ENCODE measurements at places on chromosomes 1 and 21.
A peak's percentile ranks its signal among the peaks of the same experiment; 100 is the strongest.

DNA sequence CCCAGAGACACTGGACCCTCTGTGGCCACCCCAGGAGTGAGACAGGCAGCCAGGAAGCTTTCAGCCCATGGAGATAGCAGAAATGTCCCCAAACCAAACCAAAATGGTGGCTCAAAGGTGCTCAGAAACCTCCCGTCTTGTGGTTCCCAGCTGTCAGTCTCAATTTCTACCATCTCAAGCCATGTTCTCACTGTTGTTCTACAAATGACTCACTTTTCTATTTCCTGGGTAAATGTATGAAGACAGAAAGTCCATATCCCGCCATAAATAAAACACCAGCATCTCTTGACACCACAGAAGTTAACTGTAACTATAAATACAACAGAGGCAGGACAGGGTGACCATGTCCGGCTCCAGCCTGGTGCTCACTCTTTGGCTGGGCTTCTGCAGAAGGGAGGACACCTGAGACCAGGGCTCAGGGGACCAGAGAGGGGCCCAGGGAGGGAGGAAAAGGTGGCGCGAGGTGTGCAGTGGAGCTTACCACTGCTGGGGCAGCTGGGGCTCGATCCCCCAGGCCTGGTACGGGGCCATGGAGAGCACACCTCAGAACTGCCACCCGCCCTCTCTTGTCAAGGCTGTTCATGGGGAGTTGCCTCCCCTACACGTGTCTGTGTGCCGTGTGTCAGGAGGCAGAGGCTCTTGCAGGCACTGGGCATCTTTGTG is 43.6 kb downstream of the EPHB2 start:
- DNase-seq: no peak

DNA sequence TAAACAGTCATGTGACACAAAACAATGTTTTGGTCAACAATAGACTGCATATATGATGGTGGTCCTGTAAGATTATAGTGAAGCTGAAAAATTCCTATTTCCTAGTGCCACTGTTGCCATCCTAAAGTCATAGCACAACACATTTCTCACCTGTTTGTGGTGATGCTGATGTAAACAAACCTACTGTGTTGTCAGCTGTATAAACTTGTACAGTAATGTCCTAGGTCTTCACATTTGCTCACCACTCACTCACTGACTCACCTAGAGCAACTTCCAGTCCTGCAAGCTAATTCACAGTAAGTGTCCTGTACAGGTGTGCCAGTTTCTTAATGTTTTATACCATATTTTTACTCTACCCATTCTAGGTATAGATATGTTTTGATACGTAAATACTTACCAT is 326.1 kb upstream of the USP24 start:
- DNase-seq: no peak

GRCh38 chr1:194369060-194369459 is 1182.6 kb upstream of the B3GALT2 start:
- DNase-seq: no peak

DNA sequence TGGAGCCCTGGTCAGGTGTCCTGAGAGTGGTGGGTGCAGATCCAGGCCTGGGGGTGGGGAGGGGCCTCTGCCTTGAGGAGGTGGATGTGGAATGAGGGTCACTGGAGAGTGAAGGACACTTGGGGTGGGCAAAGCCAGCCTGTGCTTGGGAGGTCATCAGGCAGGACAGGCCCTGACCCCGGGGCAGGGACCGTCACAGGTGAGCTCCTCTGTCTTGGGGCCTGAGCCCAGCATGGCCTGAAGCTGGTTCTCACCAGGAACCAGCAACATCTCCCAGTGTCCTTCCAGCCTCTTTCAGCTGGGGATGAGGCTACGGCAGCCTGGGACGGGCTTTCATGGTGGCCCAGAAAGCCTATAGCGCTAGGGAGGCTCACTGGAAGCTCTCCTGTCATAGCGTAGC is 831 bp upstream of the KRTAP10-2 start:
- no peak for DNase-seq

- DNase-seq: no peak
These were observed 141.1 kb upstream of the IRF2BP2 start for GRCh38 chr1:234750922-234751627.

DNA sequence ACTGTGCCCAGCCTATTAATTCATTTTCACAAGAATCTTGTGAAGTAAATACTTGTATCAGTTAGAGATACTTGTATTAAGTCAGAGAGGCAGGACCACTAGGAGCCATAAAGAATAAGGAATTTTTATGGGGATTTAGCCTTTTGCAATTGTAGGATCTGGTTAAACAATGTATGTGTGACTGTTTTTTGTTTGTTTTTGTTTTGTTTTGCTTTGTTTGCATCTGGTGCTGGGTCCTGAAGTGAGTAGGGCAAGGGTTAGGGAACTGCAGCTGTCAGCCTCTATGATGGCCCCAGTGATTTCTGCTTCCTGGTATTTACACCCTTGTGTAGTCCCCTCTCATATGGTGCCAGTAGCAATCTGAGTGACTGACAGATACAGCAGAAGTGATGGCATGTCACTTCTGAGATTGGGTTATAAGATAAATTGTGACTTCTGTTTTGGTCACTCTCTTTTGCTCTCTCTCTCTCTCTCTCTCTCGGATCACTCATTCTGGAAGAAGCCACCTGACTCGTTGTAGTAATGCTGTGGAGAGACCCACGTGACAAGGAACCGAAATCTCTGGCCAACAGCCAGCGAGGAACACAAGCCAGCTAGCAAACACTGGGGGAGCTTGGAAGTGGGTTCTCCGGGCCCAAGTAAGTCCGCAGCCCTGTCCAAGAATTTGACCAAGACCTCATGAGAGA is 96.2 kb upstream of the MARK1 start:
- DNase-seq: no peak

DNA sequence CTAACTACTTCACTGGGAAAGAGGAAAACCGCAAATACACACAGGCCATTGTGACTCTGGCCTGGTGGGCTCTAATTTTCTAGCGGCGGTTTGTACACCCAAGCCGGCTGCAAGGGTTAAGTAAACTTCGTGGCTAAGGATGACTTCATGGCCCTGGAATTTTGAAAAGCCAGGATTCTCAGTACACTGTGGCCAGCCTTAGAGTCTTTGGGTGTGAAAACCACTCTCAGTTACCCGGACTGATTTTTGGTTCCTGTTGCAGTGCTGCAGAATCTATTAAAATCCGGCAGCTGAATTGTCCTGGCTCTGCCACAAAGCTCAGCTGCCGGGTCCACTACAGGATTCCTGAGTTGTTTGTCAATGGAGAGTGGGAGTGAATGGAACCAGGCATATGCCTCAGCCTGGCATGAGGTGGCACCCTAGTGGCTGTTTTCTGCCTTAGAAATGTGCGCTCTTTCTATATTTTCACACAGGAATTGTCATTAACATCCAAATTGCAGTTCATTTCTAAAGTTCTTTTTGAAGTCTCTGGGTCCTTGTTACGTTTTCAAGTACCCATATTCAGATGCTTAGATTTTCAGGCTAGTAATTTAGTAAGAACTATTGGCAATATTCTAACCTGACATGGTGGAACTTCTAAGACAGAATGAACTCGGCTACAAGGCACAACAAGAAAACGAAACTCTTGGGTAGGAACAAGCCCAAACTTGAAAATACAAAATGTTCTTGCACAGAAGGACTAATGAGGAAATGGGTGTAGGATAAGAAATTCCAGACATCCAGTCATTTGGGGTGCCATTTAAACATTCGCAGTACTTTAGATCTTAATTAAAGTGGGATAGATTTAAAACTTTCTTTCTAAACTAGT is 255.9 kb downstream of the NFIA start:
- peak; percentile 21 for DNase-seq

DNA sequence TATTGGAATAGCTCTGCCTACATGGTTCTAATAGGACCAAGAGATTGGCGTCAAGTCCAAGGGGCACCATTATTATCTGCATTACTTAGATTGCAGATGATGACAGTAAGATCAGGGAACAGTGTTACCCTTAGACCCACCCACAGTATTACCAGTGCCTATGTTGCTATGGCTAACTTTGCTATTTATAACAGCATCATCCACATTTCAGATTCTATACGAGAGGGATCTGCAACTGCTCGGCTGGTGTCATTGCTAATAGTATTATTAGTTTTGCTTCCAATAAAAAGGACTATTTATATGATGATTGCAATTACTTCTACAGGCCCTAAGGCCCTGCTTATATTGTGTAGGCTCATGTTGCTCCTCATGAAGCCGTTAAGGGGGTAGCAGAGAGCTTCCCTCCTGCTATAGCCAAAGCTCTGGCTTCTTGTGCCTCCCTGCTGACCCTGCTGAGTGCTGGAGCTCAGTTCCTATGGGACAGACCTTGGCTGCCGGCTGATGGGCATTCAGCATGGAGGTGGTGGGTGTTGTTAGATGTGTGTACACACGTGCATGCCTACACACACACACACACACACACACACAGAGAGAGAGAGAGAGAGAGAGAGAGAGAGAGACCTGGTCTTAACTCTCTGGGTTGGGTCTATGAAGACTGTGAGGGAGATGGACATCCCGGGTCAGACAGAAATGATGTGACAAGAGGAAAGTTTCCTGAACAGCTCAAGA is 1.3 kb downstream of the BCAN start:
- DNase-seq: no peak
